ENCODE measurements at places on chromosomes 3 and 15.
A peak's percentile ranks its signal among the peaks of the same experiment; 100 is the strongest.

DNA sequence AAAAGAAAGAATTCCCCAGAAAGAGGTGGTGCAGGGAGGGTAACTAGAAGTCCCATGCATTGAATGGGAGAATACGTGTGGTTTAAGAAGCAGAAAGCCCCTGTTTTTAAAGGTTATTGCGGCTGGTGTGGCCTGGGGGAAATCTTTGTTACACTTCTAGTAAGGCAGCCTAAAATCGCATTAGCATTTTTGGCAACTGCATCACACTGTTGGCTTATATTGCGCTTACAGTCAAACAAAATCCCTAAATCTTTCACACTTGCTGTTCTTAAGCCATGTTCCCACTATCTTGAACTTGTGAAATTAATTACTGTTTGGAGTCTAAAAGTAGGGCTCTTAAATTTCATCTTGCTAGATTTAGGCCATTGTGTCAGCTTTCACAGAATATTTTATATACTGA lies 66.0 kb upstream of the GOLIM4 start:
- DNase-seq, result no peak

DNA sequence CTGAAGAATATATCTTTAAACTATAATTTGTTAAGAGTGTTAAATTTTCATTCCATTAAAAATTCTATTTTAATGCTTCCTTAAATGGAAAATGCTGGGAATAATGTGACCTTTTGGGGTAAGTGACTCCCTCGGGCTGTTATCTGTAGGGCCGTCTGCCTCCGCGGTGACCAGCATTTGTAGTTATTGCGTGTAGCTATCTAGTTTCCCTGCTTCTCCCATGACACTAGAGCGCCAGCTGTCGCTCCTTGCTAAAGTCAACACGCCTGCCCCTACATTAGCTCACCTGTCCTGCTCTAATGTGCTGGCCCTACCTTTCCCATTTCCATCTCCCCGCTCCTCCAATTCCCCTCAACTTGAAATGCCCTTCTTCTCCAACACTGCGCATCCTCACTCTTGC lies 12.4 kb upstream of the CHRM5 start:
- DNase-seq, result no peak

- no peak for DNase-seq
Measured at GRCh38 chr3:15044326-15044725, 20.8 kb downstream of the MRPS25 start.

- DNase-seq, result peak; percentile 4
Measured at GRCh38 chr3:149879872-149880271, 66.9 kb downstream of the RNF13 start.

- no peak for DNase-seq
Measured at GRCh38 chr3:150277444-150277843, 130.7 kb upstream of the TSC22D2 start.
